Chondrocyte (in vitro differentiated cells): ENCODE measurements at places on chromosomes 2 and 18. TPM values are rescaled to one million over a fixed set of nuclear protein-coding genes. Genes with fewer than 3 reads are reported as not detected.

MYO3B gene
- total RNA-seq = not detected in 3 replicates

FMNL2 gene
- total RNA-seq = 31.5 to 42.3 TPM (median 33.9 TPM) in 3 replicates

CCDC178 gene
- not detected in 3 replicates for total RNA-seq

AMMECR1L gene
- total RNA-seq = 21.5 to 25.4 TPM (median 25.2 TPM) in 3 replicates

DNA sequence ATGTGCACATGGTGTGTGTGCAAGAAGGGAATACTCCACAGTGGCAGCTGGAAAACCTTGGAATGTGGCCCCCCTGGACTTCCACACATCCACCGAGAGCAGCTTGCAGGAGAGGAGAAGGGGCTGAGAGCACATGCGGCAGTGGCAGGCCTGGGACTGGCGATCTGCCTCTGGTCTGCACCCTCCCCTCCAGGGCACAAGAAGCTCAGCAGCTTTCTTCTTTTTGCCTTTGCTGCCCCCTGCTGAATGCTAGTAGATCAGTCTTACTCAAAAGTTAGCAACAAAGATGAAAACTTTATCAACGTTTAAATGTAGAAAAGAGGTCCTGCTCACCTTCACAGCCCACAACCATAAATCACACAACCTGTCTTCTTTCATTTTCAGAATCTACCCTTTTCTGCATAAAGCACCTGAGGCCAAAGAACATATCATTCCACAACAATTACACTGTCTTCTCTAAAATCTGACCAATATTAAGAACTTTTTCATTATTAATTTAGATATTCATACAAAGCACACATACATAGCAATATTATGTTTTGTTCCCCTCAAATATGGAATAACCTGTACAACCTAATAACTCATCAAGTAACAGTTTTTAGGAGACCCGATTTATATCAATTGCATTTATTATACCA, 34.6 kb downstream of the TGFBRAP1 start:
- DNase-seq = no peak

GRCh38 chr2:240319221-240319854, 116.1 kb upstream of the GPC1 start:
- DNase-seq = no peak

GRCh38 chr18:79393635-79394533, 1.8 kb upstream of the NFATC1 start:
- DNase-seq = peak; percentile 95

DNA sequence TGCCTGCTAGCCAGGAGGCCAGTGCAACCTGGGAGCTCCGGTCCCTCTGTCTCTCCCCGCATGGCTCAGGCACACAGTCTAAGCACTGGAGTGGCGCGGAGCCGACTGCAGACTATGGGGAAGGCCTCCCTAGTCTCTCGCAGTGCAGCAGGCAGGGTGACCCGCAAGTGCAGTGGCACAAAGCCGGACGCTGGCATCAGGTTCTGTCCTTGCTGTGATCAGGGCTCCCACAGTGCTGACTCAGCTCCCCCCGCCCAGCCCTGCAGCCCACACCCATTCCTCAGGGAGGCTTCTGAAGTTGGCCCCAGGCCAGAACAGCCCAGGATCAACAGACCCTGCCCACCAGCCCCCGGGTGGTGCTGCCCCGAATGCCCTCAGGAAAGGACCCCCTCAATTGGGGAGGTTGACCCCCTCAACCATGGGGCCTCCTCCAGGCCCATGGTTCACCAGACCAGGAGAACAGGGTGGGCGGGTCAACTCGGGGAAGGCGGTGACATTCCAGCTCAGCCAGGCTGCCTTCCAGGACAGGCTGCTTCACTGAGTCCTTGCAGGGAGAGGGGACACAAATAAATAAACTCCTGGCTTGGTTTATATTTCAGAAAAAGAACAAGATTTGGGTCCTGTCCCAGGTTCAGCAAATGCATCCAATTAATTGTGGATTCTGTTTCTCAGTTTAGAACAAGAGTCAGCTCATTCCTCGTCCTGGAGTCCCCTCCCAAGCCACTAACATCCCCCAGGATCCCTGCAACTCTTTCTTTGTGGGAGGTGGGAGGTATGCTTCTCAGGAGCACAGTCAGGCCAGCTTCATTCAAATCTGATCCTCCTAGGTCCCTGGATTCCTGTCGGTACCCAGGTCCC, 12.2 kb downstream of the BIN1 start:
- DNase-seq = peak; percentile 92

DNA sequence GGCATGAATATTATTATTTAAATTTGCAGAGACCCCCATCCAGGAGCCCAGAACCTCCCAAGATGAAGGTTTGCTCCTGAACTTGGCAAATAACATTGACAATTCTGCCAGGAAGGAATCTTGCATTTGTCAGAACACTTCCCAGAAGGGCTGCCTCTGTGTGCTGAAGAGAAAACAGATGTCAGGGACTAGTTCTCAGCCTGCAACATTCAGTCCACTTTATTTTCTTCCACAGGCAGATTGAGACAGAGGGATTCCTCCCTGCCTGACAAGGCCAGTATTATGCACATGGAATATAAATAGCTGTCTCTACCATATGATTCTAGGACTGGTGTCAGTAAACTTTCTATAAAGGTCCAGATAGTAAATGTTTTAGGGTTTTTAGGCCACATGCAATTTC, 171.5 kb upstream of the SIX2 start:
- DNase-seq = no peak
